ENCODE measurements at places on chromosomes 12 and 14.

DNA sequence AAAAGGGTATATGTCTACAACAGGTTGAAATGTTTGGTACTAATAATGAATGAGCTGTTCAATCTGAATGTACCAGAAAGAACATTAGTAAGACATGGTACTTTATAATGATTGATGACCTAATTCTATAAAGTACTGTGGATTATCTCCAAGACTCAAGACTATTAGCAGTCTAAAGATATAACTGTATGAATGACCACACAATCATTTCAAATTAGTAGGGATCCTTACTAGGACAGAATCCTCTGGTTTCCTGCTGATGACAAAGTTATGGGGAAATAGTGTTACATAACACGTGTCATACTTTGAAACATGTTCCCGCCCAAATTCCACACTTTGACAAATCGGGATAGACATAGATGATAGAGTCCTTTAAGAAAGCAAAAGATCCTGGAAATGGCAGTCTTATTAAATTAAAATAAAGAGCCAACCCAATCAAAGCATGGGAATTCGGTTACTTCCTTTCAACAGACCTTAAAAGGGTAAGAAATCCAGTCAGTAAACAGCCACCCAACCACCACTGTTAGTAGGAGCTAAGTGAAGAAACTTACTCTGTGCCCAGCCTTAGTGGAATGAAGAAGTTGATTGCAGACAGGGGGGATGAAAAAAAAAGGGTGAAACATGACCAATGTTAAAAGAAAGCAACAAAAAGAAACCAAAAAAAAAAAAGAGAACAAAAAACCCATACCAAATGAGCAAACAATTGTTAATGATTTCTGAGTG, 2.8 kb downstream of the VPS29 start:
- no peak for DNase-seq

DNA sequence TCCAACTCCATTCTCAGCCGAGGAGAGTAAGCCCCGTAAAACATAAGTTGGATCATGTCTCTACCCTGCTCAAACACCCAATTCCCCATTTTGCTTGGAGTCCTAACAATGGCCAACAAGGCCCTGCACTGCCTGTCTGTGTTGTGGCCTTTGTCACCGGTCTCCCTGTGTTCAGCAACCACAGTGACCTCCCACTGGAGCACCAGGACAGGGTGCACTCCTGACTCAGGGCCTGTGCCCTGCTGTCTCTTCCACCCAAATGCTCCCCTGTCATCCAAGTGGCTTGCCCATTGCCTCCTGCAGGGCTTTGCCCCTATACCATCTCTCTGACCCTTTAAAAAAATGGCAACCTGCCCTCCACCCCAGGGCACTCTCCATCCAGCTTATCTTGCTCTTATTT, 4.4 kb upstream of the KRT85 start:
- no peak for DNase-seq

GRCh38 chr14:32560209-32560857, 231.2 kb downstream of the AKAP6 start:
- DNase-seq: no peak

DNA sequence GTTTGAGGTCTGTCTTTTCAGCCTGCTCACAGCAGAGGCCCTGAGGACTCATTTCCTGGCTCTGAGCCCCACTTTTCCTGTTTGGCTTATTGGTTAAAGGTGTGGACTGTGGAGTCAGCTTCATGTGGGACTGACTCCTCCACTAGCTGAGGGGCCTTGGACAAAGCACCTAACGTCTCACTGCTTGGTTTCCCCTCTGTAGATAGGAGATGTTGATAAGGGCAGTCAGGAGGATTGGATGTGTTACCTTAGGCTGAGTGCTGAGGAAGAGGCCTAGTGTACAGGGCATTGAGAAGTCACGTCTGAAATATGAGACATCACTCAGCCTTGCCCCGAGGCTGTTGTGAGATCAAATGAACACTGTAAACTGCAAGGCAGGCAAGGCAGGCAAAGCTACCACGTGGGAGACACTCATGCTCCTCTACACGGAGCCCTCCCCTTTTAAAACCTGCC, 27.1 kb upstream of the TCL1A start:
- DNase-seq: no peak

GRCh38 chr12:214003-214741, at the start of gene SLC6A12:
Gene SLC6A12 (minus strand): TSS chr12:214157. CDS start chr12:209986, 4,171 bp downstream.
- DNase-seq: no peak

DNA sequence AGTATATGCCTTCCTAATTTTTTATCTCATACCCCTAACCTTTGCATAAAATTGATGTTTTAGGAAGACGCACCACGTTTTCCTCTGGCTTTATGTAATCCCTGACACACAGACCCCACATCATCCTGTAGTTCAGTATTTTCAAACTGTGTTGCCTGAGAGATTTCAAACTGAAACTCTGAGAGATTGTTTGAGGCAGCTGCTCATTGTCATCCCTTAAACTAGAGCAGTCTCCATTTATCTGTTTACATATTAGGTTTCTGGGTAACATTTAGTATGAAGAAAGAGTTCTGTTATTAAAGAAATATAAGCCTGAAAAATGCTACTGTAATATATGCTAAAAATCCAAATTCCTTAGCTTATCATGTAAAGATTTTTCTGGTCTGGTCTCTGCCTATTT, 24.3 kb downstream of the MNAT1 start:
- no peak for DNase-seq

DNA sequence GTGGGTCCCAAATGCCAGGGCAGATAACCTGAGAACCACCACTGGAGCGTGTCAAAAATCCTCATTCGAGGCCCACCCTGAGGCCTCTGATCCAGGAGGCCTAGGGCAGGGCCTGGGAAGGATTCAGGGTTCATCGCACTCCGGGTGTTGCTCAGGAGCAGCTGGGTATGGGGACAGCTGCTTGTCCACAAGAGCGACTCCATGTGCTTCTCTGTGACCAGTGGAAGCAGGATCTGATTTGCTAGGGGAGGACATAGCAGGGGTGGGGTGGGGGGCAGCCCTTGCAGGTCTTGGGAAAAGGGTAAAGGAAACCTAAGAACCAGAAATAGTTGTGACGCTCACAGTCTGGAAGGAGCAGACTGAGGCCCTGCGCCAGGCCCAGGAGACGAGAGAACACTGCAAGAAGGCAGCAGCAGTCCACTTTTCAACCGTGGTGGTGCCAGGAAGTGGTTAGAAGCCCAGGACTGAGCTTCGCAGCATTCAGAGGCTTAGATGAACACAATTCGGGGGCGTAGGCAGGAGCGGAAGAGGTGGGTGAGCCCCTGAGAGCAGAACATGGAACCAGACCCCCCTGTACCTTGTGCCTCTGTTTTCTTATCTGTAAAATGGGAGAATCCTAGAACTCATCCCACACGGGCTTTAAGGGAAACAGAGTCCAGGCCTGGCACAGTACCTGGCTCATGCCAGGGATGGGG, 33.7 kb downstream of the ITPK1 start:
- no peak for DNase-seq

- no peak for DNase-seq
Observed at GRCh38 chr12:89632778-89633177, 75.9 kb downstream of the ATP2B1 start.

GRCh38 chr14:61625165-61625564, 70.1 kb upstream of the HIF1A start:
- DNase-seq: no peak

DNA sequence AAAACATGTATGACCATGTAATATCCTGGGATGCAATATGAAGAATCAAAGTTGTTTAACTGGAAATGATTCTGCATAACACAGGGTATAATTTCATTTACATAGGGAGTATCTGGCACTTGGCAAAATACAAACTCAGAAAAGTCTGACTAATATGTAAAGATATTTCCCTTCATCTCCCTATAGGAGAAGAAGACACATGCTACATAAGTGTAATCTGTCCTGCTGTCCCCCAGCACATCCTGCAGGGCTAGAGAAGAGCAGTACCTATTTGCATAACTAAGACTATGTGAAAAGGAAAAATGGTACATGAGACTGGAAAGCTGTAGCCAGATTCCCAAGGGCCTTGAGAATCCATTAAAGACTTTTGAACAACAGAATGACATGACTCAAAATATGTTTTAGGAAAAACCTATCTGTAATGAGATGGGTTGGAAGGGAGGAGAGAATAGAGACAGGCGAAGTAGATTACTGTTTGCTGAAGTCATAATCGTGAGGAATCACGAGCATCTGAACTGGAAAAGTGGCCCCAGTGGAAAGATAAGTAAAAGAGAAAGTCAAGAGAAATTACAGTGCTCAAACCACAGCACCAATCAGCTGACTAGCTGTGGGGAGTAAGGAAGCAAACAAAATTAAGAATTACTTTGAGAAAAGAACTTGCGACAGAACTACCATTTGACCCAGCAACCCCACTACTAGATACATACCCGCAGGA, 155.1 kb upstream of the HMGA2 start:
- DNase-seq: no peak

DNA sequence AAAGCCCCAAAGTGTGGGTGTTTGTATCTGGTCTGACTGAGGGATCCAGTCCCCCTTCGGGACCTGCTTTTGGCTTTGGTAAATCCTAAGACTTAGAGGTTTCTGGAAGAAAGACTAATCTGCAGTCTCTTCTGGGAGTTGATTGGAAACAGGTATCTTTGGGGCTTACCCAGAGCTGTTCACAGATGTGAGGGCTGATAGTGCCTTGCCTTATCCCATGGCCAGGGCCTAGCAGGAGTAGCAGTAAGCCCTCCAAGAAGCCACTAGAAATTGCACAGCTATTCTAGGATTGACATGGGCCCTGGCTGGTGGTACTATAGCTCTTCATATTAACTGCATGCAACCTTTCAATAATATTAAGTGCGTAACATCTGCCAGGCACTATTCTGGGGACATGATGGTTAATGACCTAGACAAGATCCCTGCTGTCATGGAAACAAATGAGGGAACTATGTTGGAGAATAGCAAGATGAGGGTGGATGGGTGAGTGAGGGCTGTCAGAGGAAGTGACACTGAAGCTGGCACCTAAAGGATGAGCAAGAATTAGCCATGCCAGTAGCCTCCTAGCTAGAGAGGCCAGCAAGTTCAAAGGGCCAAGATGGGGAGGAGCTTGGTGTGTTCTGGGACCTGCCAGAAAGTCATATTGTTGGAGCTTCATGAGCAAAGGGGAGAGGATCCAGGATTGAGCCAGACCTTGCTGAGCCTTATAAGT, 71.7 kb downstream of the CRADD start:
- no peak for DNase-seq

- DNase-seq: no peak
Observed at GRCh38 chr12:1083889-1084262, 92.9 kb downstream of the ERC1 start.

GRCh38 chr12:17829813-17830212, 260.2 kb downstream of the RERGL start:
- no peak for DNase-seq
